ENCODE measurements at places on chromosomes 3 and 15.

DNA sequence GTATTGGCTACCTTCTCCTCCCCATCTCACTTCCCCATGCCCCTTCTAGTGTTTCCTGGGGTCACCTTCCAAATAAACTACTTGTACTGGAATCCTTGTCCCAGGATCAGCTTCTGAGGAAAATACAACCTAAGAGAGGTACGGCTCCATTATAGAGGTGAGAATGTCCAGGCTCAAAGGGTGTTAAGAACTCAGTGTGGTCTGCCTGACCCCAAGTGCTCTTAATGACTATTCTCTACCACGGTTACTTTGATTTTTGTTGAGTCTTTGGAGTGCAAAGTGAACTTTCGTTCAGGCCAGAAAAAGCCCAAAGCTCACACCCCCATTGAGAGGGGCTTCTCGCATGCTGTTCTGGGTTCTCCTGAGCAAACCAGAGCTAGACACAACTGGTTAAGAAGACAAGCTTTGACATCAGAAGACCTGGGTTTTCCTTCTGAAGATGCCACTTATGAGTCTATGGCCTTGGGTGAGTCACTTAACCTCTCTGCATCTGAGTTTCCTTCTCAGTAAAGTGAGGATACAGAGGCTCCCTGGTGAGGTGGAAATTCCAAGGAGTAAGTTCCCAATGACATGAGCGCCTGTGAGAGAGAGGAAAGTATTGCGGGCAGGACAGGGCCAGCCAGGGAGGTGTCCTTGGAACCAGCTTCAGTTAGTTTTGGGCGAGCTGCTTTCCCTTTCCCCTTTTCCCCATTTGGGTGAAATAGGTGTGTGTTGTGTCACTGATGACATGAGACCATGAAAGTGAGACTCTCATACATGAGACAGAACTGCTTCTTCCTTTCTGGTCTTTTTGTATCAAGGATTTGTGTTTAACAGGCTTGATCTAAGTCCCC lies 475.0 kb upstream of the PROK2 start:
- DNase-seq: no peak

GRCh38 chr15:82839136-82839535 lies 29.7 kb downstream of the WHAMM start:
- no peak for DNase-seq

- no peak for DNase-seq
Measured at GRCh38 chr3:175059788-175060187, 200.7 kb downstream of the NAALADL2 start.

DNA sequence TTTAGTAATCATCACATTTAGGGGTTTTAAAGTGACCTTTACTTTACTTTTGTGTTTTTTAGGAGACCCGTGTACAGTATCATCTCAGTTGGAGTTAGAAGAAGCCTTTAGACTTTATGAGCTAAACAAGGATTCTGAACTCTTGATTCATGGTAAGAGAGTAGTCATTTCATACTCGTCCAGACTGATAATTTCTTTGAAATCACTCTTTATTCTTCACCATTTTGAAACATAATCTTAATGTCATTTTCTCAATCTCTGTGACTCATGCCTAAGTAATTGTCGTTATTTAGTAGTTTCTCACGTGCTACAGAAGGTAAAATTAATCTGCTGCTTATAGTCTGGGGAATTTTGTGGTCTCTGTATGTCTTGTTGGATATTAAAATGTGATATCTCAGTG lies 37.7 kb downstream of the PRKCI start:
- no peak for DNase-seq

DNA sequence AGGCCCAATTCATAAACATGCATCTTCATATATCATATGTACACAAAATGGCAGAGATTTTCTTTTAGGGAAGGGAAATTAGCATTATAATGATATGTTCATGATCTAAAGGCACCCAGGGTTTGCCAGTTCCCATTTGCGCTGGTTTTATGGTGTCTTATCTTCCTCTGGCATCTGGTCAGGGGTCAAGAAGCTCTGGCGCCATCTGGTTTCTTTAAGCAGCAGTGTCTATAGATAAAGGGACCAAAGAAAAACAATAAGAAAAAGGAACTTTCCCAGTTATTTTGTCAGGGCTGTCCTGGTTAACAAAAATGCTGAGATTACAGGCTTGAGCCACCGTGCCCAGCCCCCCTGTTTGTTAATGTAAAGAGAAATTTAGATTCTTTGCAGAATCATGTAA lies 3.3 kb upstream of the DCP1A start:
- DNase-seq: no peak

GRCh38 chr3:136068708-136069107 lies 103.2 kb downstream of the PPP2R3A start:
- DNase-seq: no peak

DNA sequence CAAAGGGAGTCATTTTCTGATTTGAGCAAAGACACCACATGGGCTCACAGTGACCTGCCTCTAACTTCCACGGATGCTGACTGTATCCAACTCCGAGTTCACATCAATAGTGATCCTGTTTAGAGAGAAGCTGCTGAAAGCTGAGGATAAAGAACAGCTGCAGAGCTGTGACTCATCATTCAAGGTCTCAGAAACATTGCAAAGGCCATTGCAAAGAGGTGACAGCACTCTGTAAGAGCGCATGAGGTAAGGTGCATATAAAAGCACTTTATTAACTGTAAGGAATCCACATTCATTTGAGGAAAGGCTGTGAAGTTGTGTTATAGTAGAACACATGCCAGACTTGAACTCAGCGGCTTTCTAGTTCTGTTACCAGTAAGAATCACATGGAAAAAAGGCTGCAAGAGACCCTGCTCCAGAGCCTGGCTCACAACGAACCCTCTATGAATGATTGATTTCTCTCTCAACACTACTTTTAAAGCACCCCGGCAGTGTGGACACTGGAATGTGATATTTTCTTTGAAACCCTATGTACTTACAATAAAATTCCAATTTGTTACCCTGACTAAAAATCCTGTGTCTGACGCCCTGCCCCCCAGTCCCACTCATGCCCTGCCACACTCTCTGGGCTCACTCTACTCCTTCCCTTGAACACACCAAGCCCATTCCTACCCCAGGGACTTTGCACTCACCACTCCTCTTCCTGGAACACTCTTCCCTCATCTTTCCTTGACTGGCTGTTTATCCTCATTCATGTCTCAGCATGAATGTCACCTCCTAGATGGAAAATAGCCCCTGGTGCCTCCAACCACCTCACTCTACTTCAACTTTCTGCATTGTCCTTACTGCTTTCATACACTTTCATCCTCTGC lies 111.2 kb downstream of the LSM3 start:
- DNase-seq: no peak

GRCh38 chr3:125076464-125076863 lies 20.7 kb upstream of the HEG1 start:
- DNase-seq: no peak

- no peak for DNase-seq
Measured at GRCh38 chr3:64548200-64548889, 139.5 kb downstream of the ADAMTS9 start.

DNA sequence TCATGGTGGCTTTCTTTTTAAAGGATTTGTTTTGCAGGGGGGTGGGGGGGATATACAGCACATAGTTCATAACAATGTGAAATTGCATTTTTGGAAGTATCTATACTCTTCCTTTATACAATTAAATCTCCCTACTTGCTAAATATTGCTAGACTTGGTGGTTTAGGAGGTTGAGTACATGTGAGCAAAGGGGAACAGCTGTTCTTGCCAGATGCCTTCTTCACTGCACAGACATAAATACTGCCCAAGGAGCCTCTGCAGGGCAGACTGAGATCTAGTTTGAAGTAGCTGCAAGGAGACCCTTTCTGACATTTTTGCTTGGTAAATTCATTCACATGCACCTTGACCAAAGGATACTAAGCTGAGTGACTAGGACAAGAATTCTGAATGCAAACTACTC lies 228.6 kb upstream of the IL12A start:
- DNase-seq: no peak

- DNase-seq: peak; percentile 27
Measured at GRCh38 chr15:81296673-81297072, 27.3 kb downstream of the STARD5 start.

- DNase-seq: no peak
Measured at GRCh38 chr3:159732172-159733111, 256.2 kb upstream of the IL12A start.

DNA sequence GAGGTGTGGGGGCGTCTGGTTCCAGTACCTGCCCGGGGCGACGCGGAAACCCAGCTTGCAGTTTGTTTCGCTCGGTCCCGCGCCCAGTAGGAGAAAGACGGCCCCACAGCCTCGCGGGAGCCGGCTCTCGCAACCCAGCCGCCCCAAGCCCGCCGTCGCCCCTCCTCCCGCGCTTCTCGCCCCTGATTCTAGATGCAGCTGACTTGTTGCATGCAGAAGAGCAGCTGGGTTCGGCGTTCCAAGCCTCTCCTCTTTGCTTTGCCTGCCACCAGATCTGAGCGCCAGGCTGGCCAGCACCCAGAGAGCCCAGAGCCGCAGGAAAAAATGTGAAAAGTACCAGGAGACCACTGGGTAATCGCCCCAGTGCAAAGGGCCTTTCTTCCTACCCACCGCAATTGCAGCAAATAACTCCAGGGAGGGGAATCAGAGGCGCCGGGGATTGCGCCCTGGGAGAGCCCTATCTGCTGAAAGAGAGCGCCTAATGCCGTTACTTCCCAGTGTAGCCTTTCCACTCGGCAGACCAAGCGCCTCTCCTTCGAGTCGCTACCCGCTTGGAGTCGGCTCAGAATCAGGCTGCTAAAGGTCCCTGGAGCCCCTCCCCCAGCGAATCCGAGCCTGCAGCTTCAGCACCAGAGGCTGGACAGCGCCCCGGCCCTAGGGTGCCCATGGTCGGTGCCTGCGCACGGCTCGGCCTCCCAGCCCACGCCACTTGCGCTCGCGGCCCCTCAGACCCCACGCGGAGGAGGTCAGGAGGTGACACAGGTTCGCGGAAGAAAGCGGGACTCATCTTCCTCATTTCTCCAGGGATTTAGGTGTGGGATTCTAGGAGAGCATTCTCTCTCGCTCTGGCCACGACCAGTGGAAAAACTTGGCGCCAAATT lies 15.7 kb upstream of the AEN start:
- no peak for DNase-seq

DNA sequence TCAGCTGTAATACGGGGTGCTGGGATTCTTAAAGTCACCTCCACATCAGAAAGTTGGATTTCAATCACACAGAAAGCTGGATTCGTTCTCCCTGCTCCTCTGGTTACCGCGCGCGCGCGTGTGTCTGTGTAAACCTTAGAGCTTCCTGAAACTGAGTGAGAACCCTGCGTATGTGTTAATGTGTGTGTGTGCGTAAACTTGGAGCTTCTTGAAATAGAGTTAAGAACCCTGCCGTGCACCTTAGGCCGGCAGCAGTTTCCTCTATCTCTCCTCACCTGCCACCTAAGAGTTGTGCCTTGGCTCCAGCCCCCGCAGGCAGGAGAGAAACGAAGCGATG lies 531 bp downstream of the LZTFL1 start:
- DNase-seq: no peak

DNA sequence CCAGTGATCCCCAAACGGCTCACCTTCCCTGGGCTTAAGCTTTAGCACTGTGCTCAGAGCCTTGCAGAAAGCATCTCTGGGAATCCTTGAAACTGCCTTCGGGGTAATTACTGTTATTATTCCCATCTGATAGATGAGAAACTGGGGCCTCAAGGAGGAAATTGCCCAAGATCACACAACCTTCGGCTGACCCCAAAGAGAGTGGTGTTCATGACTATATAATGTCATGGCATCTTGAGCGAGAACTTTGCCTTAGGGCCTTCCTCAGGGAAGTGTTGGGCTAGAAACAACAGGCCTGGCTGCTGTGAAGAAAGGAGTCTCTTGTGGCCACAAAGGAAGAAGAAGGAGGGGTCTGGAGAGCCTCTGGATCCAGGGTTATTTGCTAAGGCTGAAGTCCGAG lies 388.7 kb upstream of the CFAP20DC start:
- no peak for DNase-seq

DNA sequence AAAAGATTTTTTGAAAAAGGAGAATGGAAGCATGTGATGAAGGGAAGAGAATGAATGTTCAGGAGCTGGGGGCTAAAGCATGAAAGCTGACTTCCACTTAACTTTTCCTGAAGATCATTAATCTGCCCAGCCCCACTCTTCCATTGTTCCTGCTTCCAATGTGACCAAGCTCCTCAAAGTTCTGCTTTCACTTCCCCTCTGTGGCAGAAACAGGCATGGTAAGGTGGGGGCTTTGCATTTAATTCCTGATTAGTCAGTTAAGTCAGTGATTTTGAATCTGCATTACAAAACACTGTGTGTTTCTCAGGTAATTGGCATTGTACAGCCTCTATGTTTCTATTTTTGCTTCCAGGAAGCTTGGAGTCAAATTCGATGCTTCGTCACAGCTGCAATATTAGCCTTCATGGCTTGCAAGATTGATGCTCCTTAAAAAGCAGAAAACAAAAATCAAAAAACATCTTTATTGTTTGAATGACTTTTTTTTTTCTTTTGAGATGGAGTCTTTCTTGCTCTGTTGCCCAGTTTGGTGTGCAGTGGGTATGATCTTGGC lies 7.3 kb upstream of the TM6SF1 start:
- DNase-seq: no peak

- no peak for DNase-seq
Measured at GRCh38 chr15:98001663-98002194, 41.2 kb downstream of the ARRDC4 start.

- DNase-seq: no peak
Measured at GRCh38 chr3:151199554-151200438, 3.2 kb downstream of the GPR171 start.

DNA sequence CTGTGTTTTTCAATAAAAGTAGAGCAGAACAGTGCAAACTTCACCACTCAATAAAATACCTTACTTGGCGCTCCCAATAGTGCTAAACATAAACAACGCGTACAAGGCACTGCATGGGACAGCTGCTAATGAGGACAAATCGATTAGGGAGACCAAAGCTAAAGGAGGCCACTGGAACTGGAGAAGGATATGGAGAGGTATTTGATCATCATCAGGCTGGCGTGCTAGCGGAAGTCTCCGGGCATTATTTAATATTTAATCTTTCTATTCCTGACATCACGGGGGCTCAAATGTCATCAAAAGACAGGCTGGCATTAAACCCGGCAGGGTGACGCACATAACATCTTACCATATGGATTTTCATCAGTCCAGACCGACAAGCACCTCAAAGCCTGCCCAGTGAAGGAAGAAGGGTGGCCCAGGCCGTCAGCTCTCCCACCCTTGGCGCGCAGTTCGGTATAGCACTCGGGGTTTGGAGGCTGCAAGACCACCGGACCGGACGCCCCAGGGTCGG lies 604 bp downstream of the CCPG1 start:
- DNase-seq: no peak

- no peak for DNase-seq
Measured at GRCh38 chr3:76525726-76526125, 514.2 kb upstream of the ROBO2 start.

Measured in stimulated activated CD4-positive, alpha-beta T cell treated with anti-CD3 and anti-CD28 coated beads, TNF-alpha, amount 100 ng/mL, for 4 hours (primary cell).